Thyroid gland (tissue), 4 donors: ENCODE measurements at places on chromosomes 13 and 19.

DNA sequence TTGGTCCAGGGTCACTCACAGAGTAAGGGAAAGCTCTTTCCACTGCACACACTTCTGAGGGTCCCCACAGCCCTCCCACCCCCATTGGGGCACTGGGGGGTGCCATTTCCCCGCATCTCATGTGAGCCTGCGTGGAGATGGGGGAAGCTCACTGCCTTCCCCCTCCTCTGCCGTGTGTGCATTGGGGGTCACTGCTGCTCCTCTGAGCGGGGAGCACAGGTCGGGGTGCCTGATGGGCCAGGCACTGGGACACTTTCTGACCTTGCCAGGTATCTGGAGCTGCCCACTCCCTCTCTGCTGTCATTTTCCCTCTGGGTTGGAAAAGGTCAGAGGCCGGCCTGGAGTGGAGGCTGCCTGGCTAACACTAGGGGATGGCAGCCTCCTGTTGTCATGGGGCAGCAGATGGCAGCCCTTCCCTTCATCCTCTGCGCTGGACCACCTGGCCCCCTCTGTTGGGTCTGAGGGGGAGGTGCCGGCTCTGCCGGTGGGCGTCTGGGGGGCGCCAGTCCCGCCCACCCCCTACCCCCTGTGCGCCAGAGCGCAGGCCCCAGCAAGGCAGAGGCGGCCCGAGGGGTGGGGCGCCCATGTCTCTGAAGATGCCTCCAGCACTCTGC, 9.1 kb downstream of the SSBP4 start:
- no peak for DNase-seq

- no peak for DNase-seq
Measured at GRCh38 chr13:27334774-27335435, 64.3 kb downstream of the RASL11A start.

DNA sequence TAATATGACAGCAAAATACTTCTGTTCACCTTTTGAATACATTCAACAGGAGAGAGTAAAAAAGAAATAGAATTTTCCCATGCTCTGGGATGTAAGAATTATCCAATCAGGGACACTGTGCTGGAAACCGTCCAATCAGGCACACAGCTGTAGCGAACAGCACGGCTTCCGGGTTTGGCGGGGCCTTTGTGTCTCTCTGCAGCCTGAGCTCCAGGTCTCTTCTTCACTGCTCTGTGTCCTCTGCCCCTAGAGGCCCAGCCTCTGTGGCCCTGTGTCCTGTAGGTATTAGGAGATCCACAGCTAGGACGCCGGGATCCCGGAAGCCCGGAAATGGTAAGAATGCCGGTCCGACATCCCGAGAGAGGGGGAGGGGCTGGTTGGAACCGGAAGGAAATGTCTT, 92.7 kb downstream of the ZNF737 start:
- DNase-seq, result no peak

GRCh38 chr19:37969695-37970094, 62.7 kb downstream of the SIPA1L3 start:
- DNase-seq, result no peak

- no peak for DNase-seq
Measured at GRCh38 chr13:26061947-26062346, 10.1 kb upstream of the SHISA2 start.

GRCh38 chr19:22595918-22596341, 38.2 kb upstream of the ZNF492 start:
- peak; percentile 27 for DNase-seq

- DNase-seq, result no peak
Measured at GRCh38 chr19:38538793-38539528, 78.8 kb downstream of the MAP4K1 start.

- DNase-seq, result no peak
Measured at GRCh38 chr19:39745643-39746042, 7.8 kb upstream of the CLC start.

DNA sequence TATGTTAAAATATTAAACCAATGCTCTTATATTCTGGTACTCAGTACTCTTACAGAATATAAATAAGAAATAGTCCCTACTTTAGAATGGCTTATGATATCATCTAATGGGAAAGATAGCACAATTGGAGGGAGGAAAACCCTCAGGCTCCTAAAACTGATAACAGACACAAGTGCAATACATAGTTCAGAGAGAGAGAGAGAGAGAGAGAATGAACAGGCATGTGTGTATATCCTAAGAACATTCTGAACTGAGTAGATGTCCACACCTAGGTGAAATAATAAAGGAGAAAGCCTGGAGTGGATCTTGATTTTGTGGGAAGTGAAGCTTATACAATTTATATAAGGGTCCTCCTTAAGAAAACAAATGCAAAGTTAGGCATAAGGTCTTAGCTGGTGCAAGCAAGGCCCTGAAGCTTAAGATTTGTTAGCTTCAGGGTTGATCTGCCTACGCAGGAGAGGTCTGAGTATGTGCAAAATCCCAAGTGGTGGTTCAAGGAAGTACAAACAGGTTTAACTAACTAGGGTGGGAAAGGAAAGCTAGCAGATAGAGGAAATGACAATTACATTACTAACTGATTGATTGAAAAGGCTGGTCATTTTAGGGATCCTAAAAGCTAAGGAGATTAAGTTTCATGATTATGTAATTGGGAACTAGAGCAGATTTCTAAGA, 53.3 kb downstream of the SOX21 start:
- no peak for DNase-seq

- no peak for DNase-seq
Measured at GRCh38 chr13:68806125-68806524, 1301.5 kb upstream of the ATXN8OS start.

DNA sequence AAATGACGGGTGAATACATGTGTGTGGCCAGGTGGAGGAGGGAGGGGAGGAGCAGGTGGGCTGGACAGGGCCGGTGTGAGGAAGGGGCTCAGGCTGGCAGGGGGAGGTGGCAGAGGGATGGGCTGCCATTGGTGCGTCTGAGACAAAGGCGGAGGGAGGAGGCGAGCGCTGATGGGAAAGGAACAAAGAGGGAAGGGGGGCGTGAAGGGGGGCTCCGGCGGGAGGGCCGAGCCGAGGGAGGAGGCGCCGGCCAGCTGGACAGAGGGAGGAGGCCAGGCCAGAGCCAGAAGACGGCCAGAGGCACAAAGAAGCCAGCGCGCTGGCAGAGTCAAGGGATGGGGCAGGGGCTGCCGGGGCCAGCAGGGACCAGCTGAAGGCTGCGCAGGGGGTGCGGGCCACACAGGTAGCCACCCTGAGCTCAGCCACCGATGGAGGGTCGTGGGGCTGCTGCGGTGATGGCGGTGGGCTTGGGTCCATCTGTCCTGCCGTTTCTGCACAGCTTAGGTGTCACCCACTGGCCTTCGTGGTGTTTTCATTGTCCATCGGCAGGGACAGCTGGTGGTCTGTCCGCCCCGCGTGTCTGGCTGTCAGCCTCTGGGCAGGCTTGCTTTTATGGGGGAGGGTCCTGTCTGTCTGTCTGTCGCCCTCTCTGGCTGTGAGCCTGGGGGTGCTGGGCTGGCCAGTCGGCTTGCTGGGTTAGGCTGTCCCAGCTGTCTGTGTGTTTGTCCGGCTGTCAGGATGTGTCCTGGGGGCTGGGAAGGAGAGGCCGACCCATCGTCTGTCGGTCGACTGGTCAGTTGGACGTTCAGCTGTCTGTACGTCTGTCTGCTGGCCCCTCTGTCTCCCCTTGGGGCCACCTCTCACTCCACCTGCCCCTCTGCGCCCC, 2.2 kb downstream of the APC2 start:
- DNase-seq, result no peak

GRCh38 chr13:100887729-100888151, 213.1 kb upstream of the TMTC4 start:
- DNase-seq, result no peak

- no peak for DNase-seq
Measured at GRCh38 chr19:47758443-47758804, 13.1 kb downstream of the NOP53 start.

GRCh38 chr13:28501547-28501946, 6.6 kb upstream of the FLT1 start:
- no peak for DNase-seq

- DNase-seq, result no peak
Measured at GRCh38 chr19:14315433-14315832, 65.8 kb upstream of the ADGRE5 start.

GRCh38 chr13:72805676-72806346, 23.9 kb downstream of the PIBF1 start:
- DNase-seq, result no peak

DNA sequence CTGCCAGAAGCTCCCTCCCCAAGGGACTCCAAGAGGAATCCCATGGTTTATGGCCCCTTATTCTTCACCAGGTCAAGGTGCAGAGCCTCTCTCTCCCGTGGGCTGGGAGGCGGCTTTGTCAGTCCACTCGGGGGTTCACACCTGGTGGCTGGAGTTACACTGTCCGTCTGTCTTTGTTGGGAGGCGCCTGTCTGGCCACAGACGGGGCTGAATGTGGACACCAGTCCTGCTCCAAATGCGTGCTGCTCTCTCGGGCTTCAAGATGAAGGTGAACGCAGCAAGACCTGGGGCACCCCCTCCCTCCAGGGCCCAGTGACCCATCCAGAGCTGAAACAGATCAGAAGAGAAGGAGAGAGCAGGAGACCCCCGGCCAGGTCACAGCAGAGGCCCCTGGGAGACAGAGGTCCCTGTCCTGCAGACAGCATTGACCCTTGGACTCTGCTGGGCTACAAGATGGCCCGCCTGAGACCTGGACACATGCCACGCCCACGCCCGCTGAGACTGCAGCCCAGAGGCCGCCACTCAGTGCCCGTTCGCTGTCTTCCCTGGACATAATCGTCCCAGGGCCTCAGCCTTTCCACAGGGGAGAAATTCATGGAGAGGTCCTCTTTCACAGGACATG, 29.9 kb upstream of the TUBGCP3 start:
- DNase-seq, result no peak

DNA sequence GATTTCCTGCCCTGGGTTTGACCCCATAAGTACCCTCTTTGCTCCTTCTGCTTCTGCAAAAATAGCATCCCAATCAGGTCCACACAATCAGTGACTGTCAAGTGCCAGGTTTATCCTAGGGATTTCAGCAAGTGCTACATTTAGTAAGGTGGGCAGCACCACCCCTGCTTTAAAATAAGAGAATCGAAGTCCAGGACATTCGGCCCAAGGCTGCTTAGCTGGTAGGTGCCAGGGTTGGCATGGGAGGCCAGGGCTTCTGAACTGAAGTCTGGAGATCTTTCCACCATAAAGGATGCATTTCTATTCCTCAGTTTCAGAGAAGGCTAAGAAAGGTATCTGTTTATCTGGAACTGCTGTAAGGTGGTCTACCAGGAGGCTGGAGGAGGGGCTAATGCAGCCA, 408.3 kb downstream of the ZNF536 start:
- no peak for DNase-seq

DNA sequence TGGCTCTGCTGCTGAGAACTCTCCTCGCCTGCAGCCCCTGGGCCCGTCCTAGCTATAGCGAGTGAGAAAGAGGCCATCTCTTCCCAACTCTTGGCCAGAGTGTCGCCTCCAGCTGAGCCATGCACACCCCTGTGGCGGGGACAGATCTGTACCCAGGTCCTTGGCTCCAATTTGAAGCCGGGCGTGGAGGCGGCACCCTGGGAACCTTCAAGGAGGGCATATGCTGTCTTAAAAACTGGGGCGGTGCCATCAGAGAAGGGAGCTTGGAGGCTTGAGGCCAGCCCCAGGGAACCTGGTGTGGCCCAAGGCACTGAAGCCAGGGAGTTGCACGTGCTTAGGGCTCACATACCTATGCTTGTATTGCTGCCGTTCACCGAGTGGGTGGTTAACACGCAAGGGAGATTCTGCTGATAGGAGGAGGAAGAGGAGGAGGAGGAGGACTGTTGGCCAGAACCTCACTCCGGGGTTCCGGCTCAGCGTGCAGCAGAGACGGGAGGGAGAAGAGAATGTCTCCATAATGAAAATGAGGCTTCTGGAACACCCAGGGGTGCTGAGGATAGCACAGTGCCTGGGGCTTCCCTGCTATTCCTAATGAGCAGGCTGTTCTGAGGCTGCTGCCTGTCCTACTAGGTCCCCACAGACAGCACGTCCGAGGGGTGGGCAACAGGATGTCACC, 40.7 kb downstream of the COMP start:
- DNase-seq, result no peak

DNA sequence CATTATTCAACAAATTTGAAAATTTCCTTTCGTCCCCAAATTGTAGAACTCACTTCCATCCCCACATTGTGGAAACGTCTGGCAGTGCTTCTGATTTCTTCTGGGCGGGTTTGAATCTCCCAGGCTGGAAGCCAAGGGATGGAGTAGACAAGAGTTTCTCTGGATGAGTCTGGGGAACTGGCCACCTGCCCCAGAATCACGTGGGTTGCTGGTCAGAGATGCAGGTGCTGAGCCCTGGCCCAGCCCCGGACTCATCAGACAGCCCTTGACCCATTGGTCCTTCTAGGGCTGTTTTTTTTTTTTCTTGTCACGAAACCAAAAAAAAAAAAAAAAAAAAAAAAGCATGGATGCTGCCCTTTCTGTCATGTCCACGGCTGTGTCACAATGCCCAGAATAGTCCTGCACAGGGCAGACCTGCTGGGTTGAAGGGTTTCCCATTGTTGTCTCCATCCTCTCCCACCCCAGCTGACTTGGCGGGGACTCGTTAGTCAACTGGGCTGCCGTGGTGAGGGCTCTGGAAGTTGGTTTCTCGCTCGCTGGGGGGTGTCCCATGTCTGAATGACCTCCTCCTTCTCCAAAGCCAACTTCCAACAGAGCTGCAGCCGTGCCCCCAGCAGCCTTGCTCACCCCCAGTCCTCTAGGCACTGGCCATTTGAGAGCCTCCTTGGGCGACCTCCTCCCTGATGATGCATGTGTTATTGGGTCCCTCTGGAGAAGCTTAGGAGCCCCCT, 12.8 kb downstream of the CHST8 start:
- no peak for DNase-seq

- no peak for DNase-seq
Measured at GRCh38 chr13:66675620-66676019, 554.5 kb downstream of the PCDH9 start.

GRCh38 chr19:1650650-1651567, 1.5 kb downstream of the TCF3 start:
- DNase-seq, result no peak

GRCh38 chr19:18435842-18436670, 1.9 kb downstream of the ISYNA1 start:
- no peak for DNase-seq

DNA sequence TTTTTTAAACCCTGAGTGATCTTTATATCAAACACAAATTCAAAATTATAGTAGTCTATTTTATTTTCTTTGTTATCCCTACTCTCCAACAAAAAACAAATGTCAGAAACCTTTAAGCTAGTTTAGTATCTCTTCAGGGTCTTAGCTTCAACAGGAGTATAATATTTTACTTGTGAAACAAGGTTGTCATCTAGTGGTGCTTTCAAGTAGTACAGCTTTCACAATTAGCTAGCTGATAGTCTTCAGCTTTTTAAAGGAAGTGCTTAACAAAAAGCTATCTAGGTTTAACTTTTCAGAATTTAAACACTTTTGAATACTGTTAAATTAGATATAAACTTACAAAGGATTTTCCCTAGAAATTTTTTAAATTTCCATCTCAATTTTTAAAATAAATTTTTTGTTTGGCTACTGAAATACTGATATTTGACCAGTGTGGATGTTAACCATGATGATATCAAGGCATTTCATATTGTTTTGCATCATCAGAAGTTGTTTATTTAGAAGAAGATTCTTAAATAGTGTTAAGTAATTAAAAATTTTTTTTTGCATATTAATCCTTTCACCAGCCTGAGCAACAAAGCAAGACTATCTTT, 34.2 kb downstream of the TDRD3 start:
- DNase-seq, result no peak

GRCh38 chr19:43524922-43525835, 1.8 kb downstream of the ETHE1 start:
- peak; percentile 26 for DNase-seq

GRCh38 chr19:6720369-6721137, at the start of gene C3:
Gene C3, minus strand, starts transcription at chr19:6720650. Its CDS starts 61 bp downstream, at chr19:6720589.
- no peak for DNase-seq

- no peak for DNase-seq
Measured at GRCh38 chr19:2770055-2771013, 12.7 kb downstream of the SGTA start.

- no peak for DNase-seq
Measured at GRCh38 chr13:27966641-27967202, 2.4 kb downstream of the CDX2 start.
